ENCODE measurements at places on chromosomes 7 and 10.

GRCh38 chr10:6753644-6754043 is 173.6 kb upstream of the PRKCQ start:
- no peak for DNase-seq

GRCh38 chr10:115606741-115607140 is 513.6 kb downstream of the ATRNL1 start:
- no peak for DNase-seq

GRCh38 chr7:121211253-121211652 is 117.5 kb upstream of the WNT16 start:
- no peak for DNase-seq

DNA sequence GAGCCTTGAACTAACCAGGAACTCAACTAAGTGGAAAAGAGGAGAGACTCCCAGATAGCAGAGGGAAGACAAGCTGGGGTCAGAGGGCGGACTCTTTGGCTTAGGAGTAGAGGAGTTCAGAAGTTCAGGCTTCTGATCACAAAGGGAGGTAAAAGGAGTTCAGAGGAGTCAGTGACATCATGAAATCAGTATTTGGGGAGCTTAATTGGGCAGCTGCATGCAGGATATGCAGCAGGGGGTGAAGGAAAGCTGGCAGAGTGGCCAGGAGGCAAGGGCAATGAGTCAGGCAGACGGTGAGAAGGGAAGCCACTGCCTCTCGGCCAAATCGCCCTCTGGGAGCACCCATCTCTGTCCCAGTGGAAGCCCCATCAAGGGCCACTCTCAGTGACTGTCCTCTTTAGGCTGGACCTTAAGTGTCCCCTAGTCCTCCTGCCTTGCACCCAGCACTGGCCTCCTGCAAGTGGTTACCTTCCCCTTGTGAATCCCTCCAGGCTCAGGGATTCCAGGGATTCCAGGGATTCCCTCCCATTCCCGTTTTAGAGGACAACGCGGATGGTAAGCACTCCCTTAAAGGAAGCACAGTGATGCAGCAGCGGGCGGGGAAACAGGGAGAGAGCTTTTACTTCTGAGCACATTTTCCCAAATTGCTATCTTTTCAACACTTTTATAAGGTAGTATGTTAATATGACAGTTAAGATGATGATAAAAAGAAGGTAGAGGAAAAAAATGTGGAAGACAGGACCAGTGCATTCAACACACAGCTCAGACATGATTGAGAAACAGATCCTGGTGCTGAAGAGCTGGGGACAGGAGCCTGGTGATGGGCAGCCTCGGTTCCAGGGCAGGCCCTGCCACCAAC is 72.6 kb downstream of the KCNMA1 start:
- DNase-seq = no peak

DNA sequence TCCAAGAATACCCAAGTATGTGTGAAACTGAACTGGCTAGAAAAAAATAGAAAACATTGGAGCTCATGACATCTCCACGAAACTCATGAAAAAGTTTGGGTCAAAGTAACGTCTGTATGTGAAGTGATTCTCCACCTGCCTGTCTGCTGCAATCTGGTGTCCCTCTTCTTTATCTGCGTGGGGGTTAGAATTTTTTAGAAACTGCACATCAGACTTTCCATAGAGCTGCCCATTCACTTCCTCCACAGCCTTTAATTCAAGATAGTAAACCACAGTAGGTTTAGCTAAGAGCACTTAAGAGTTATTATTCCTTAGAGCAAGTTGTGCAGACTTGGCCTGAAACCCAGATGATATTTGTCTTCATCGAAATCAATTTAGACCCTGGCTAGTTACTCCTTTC is 55.3 kb downstream of the SCIN start:
- no peak for DNase-seq

DNA sequence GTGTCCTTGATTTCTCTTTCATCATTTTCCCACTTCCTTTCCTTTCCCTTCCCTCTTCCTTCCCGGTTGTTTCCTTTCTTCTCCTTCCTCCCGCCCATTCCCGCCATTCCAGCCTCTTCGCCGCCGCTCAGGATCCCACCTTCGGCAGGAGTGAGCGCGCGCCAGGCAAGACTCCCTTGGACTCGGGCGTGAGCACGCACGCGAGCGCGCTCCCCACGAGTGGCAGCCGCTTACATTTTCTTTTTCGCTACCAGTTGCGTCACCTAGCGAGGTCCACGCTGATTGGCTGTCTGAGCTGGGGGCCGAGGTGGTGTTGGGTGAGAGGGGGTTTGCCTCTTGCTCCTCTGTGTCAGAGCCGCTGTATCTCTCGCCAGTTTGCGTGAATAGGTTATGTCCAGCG is 11.8 kb downstream of the ZAN start:
- no peak for DNase-seq

DNA sequence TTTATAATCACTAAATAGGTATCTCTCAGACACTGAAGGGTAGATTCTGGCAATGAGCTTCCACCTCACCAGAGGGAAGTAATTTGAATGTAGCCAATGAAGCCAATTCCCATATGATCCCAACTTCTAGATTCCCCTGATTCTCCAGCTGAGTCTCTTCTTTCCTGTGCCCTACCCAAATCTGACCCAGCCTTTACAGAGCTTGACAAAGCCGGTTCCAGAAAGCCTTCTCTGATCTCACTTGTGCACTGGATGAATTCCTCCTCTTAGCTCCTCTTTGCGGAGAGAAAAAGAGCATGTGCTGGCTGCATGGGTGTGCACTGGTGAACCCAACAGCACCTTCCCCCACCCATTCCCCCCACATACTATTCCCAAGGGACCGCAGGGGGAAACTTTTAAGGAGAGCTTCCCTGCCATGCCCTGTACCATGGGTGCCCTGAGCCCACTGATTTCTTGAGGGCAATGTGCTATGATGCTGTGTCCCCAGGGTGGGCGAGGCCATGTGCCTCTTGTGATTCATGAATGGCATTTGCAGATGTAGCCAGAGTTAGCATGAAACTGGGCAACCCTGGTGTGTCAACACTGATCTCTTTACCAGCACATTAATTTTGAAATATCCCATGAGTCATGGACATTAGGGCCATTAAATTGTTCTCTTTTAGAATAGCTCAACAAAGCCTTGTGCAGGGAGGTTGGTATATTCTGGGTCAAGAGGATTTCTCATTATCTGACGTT is 50.4 kb upstream of the PLEKHA1 start:
- no peak for DNase-seq

- no peak for DNase-seq
Observed at GRCh38 chr7:74481458-74482196, 27.9 kb downstream of the GTF2IRD1 start.

DNA sequence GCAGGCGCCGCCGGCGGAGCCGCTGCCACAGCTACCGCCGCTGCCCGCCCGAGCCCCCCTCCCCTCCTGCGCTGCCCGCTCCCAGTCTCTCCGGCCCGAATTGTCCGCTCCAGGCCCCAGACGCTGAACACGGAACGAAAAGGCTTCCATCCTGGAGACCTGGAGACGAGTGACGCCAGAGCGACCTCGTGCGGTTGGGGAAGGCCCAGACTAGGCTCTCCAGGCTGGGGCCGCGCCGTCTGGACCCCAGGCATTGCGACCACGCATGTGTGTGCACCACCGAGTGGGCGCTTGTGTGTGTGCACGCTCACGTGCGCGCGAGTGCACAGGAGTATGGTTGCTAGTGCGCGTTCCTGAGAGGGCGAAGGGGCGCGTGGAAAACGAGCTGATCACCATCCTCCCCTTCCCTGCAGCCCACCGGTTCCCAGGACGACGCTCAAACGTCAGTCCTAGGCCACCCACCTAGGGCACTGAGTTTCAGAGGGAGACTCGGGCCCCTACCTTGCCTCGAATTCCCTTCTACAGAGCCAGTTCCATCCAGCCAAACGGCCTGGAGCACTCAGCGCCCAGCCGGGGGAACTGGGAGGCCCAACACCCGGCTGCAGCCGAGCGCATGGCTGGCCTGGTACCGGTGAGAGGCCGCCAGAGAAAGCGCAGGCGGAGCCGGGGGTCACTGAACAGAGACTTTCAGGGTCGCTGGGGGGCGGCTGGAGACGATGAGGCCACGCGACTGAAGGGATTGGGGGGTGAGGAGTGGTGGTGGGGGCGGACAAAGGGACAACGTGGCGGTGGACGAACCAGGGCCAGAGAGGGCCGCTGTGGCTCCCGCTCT is 11.6 kb downstream of the LBX1 start:
- DNase-seq = peak; percentile 57

GRCh38 chr7:46945328-46945727 is 636.6 kb downstream of the TNS3 start:
- DNase-seq = no peak
